ENCODE measurements at places on chromosomes 16 and 17.
A peak's percentile ranks its signal among the peaks of the same experiment; 100 is the strongest.

- no peak for DNase-seq
These were observed 45.3 kb downstream of the WNT3 start for GRCh38 chr17:46773221-46773605.

DNA sequence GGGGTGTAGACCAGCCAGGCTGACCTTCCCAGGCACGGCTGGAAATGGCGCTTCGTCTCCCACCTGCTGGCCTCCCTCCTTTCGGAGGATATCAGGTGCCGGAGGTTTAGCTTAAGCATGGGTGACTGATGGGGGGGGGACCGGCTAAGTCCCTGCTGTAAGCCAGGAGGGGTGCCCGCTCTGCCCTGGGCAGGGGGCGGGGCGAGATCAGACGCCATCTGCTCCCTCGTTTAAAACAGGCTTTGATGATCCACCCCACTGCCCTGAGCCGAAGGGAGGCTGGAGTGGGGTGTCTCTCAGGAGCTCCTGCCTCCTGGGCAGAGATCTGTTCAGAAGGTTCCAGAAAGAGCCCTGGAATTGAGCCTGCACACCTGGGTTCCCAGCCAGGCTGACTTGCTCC lies 26.0 kb downstream of the C16orf74 start:
- DNase-seq = no peak

DNA sequence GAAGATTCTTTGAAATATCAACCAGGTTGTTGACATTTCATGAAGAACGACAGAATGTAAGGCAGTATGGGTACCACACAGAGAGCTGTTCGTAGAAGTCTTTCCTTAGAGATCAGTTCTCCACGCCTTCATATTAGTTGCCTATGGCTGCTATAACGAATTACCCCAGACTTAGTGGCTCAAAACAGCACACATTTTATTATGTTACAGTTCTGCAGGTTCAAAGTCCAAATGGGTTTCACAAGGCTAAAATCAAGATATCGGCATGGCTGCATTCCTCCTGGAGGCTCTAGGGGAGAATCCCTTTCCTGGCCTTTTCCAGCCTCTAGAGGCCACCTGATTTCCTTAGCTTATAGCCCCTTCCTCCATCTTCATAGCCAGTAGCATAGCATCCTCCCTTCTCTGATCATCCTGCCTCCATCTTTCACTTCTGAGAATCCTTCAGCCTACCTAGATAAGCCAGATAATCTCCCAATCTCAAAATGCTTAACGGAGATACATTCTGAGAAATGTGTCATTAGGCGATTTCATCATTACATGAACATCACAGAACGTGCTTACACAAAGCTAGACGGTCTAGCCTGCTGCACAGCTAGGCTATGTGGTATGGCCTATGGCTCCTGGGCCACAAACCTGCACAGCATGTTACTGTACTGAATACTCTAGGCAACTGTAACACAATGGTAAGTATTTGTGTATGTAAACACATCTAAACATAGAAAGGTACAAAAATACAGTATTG lies 26.0 kb downstream of the ERCC4 start:
- DNase-seq = no peak

DNA sequence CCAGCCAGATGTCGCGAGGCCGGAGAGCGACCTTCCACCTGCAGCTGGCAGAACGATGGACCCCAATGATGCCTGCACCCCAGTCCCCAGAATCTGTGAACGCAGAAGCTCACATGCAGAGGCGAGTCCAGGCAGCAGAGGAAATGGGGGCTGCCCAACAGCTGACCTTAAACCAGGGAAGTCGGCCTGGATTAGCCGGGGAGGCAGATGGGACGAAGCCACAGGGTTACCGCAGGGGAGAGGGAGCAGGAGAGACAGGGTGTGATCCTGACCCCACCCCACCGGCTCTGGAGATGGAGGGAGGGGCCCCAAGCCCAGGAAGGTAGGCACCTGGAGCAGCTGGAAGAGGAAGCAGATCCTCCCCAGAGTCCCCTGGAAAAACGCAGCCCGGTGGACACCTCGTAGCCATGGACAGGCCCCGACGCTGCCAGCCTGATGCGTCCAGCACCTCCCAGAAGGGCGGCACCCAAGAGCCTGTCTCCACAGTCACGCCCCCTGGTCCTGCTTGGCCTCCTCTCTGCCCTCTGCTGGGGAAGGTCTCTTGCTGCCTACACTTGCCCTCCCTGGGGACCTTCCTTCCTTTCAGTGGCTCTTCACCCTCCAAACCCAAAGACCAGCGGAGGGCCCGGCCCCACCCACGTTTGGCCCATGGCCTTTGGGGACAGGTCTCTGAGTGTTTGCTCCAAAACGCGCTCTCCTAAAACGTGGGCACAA lies 37.3 kb downstream of the PIEZO1 start:
- peak; percentile 74 for DNase-seq

- DNase-seq = no peak
These were observed 93.9 kb downstream of the C17orf67 start for GRCh38 chr17:56739776-56740175.

- DNase-seq = no peak
These were observed 1726.8 kb downstream of the TP53TG3F start for GRCh38 chr16:35186045-35186759.

All from DMS53 (cell line).